IPS-NIHi11 (cell line): ENCODE measurements at places on chromosomes 7 and 10.

DNA sequence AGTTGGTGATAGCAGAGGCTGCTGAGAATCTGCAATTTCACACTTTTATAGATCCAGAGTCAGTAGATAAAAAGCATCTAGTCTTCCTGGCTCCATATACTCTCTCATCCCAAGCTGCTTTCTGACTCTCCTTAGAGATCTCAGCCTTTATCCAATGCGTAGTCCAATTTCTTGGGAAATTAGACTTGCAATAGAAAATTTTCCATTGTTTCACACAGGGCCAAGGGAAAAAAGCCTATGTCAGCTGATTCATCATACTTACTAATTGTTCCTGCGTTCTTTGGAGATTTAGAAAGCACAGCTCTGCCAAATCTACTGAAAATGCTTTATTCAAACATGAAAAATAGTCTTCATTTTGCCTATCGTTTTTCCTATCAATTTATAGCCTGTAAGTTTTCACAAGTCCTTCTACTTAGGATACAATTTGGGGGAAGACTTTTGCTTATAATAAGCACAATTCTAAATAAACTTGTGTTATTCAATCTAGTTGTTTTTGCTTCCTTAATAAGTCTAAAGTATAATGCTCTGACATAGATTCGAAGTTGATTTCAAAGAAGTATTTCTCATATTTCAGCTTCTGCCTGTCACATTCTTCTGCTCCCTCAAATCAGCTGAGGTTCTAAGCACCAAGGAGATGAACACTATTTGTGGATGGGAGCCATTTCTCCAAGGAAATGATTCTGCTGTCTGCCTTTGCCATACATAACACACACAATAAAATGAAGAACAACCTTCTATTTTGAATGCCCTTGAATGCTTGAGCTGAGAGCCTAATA lies 165.4 kb downstream of the ADAM12 start:
- DNase-seq = no peak

GRCh38 chr7:135584362-135585353 lies 26.9 kb downstream of the NUP205 start:
- DNase-seq = no peak

DNA sequence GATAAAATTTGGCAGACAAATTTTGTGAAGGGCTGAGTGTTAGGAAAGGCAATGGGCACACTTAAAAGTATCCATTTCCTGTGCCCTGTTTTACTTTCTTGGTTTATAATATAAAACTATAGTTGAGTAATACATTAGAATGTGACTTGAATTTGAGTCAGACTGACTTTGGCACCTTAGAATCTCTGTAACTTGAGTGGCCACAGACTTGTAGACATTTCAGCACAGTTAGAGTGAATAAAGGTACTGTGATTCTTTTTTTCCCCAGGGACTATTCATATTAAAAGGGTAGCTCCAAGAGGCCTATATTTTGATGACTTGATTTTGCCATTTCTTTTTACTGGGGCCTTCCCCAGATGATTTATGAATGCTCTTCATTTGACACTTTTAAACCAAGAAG lies 22.4 kb downstream of the GBF1 start:
- DNase-seq = no peak

DNA sequence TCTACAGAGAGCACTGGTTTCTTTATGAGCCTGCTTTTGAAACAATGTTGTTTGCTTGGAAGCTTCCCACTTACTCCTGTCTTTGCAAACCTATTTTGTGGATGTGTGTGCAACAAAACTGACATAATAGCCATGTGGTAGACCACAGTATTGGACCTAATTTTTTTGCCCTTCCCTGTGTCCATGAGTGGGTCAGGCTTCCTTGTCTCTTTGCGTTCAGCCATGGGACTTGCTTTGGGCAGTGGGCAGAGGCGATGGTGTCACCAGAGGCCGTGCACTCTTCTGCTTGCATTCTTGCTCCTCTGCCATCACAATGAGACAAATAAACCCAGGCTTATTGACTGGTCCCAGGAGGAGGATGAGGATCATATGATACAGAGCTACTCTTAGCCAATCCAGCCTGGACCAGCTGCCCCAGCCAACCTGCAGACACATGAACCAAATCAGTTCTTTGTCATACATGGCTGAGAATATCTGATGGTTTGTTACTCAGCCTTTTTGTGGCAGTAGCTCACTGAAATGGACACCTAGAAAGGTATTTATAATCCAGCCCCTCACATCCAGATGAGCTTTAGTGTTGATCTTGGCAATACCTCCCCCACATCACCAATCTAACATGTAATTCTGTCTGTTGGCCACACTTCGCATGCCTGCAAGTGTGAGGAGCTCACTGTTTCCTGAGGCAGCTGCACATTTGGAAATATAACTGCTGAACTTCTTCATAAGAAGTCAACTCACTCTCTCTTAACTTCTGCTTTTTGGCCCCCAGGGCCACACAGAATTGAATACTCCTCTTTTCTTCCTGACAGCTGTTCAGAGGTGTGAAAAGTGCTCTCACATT lies 427.8 kb upstream of the ZMIZ1 start:
- no peak for DNase-seq

DNA sequence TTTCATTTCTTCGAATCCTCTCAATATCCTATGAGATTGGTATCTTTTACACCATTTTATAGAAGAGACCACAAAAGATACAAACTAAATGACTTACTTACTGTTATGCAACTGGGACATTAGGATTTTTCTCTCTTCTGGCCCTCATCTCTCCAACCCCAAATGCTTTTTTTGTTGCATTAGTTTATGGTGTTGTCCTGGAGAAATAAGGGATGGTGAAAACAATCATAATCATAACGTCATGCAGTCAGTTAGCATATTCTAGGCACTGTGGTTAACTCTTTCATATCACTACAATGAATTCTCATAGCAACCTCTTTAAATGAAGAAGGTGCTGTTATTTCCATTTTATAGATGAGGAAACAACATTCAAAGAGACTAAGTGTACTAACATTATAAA lies 104.6 kb downstream of the PON1 start:
- no peak for DNase-seq

DNA sequence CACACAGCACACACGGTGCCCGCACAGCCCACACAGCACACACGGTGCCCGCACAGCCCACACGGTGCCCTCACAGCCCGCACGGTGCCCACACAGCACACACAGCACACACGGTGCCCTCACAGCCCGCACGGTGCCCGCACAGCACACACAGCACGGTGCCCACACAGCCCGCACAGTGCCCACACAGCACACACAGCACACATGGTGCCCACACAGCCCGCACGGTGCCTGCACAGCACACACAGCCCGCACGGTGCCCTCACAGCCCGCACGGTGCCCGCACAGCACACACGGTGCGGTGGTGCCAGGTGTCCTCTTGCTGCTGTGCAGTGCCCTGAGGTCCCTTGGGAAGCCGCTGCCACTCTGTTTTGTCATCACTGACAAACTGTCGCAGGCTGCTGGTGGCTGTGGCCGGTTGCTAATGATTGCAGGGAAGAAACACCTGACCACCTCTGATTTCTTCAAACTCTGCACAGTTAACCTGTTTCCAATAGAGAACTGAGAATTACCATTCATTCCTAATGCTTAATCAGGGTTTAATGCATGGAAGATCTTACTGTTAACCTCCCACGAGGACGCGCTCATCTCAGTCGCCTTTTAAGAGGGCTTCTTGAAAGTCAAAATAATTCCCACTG lies 66.9 kb downstream of the GLRX3 start:
- no peak for DNase-seq

GRCh38 chr7:128755819-128756476 lies 16.8 kb downstream of the CALU start:
- DNase-seq = no peak

DNA sequence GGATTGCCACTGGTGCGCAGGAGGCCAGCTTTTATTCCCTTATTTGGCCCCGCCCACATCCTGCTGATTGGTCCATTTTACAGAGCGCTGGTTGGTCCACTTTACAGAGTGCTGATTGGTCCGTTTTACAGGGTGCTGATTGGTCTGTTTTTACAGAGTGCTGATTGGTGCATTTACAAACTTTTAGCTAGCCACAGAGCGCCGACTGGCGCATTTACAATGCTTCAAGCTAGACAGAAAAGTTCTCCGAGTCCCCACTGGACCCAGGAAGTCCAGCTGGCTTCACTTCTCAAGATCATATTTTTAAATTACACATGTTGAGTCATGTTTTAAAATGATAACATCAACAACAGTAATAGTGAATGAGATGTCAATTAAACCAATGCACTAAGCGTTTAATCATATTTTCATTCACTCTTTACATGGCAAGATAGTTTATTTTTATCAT lies 128.3 kb downstream of the CUBN start:
- no peak for DNase-seq

- DNase-seq = peak; percentile 35
Measured at GRCh38 chr7:30285067-30285535, 704 bp downstream of the ZNRF2 start.

DNA sequence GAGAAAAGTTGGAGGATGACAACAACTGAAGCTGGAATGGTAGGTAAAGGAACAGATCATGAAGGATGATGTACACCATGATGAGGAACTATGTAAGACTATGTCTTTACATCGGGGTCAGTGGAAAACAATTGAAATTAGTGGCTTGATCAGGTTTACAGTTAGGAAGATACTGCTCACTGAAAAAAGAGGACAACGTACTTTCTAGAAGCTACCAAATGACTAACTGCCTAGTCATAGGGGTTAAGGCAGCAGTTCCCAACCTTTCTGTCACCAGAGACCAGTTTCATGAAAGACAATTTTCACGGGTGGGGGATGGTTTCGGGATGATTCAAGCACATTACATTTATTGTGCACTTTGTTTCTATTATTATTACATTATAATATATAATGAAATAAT lies 91.6 kb upstream of the ANKRD1 start:
- DNase-seq = no peak

DNA sequence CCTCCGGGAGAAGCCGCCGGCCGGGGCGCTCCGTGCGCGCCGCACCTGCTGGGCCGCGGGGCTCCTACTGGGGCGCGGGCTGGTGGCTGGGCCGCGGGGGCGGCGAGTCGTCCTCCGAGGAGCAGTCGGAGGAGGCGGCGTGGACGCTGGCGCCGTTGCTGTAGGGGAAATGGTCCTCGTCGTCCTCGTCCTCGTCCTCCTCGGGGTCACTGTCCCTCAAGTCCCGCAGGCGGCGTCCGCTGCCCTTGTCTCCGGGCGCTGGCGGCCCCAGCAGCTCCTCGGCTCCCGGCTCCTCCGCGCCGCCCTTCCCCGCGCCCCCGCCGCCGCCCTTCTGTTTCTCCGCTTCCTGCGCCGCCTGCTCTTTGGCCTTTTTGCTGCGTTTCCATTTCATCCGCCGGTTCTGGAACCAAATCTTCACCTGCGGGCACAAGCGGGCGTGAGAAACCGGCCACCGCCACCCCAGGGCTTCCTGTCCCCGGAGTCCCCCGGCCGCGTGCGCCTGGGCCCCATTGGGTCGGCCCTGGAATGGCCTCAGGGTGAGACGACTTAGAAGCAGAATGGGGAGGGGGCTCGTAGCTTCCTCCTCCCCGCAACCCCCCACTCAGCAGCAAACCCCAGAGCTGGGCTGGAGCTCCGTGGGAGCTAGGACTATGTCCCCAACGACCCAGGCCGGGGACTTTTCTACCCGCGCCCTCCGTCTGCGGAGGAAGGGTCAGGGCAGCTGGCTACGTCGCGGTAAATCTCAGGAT lies 4.8 kb downstream of the MNX1 start:
- no peak for DNase-seq
